ENCODE measurements at places on chromosomes 3 and 15.

DNA sequence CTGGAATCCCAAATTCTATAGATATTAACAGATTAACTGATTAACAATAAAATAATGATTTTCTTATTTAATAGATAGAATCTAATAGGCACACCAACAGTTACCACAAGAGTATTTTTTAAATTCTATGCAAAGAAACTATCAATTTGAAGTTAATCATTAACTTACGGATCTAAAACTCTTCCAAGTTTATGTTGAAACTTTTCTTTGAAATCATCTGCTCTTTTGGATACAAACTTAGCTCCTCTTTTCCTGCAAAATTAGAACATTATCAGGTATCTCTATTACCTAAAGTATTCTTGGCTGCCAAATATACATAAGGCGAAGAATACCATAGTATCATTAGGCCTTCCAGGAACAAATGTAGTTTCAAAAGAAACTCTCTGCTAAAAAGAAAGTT lies 34.8 kb downstream of the EFHB start:
- DNase-seq: no peak

DNA sequence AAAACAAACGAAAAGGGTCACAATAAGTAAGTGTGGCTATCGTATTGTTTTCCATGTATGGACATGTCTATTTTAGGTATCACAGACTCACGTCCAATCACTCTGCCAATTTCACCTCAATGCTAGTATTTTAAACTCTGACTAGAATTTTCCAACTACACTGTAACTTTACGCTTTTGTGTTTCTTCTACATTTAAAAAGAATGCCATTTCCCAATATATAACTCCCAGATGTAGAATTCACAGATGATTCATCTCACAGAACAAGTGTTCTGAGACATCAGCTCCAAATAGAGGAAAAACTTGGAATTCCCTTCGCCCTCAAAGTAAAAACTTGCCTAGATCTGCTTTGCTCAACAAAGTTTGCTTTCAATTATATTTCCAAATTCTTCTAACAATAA lies 14.2 kb downstream of the LRIG1 start:
- no peak for DNase-seq

DNA sequence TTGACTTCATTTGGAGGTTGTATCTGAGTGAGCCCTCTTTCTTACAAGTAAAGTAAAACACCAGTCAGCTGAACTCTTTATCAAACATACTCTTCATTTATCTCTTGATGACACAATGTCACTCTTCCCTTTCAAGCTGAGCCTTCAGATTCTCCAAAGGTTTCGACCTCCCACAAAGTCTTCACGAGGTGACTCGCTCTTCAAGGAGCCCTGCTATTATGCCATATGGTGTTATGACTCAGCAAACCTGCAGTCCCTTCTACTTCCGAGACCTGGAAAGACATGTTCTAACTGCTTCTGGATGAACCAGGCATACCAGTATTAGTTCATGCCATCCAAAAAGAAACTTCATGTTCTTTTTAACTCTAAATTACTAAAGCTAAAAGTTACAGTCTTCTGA lies 23.1 kb downstream of the AADAC start:
- DNase-seq: no peak

DNA sequence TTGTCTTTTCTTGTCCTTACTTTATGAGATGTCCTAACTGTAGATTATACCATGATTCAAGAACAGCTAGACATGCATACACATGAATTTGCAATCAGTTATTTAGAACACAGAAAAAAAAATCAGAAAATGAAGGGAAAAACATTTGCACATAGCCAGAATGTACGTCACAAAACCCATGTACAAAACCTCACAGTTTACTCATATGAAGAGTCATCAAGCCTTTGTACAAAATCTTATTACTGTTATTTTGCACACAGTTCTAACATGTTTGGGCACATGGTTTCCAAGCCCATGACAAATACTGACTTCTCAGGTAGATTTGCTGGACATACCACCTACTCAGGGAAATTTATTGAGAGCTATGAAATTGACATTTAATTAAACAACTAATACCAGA lies 48.2 kb downstream of the MAP3K13 start:
- DNase-seq: no peak

DNA sequence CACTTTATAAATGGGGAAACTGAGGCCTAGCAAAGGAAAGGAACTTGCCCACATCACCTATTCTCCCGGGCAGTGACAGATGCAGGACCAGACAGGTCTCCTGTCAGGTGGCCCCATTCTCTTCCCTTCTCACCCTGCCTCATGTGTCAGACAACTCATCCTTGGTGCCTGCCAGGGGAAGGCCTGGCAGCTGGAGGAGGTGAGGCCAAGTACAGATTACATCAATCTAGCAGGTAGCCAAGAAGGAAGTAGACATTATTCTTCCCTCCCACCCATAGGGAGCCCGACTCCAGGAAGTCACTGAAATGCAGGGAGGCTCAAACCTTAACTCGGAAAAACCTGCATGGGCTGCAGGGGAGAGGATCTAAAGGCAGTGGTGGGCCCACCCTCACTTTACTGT lies 39.6 kb downstream of the DAPK2 start:
- DNase-seq: no peak

DNA sequence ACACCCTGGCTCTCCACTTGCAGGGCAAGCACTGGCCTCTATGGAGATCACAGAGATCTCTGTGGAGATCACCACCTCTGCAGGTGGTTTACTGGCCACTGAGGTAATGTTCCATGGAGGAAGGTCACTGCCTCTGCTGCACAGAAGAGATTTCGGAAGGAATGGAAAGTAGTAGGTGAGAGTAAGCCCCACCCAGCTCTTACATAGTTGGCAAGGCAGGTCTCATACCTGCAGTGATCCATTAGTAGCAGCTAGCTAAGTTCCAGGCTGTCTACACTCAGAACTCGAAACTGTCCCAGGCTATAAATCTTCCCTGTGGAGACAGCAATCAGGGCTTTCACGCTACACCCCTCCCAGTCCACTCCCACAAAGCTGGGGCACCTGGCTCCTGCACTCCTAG lies 194.3 kb upstream of the MANF start:
- DNase-seq: no peak

DNA sequence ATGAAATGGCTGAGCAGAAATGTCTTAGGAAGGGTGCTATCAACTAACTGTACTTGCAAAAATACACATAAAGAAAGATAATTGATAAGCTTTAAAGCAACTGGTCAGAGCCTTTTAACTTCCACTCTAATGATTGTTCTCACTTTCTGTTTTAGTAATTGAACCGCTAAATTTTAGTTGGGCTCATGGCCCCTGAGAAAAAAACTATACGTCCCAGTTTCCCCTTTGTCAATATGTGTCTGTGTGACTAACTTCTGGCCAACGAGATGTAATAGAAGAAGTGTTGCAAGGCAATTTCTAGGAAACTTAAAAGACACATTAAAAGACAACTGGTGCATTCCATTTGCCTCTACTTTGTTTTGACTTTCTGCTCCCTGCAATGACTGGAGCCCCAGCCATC lies 223.9 kb downstream of the NR1D2 start:
- DNase-seq: no peak

DNA sequence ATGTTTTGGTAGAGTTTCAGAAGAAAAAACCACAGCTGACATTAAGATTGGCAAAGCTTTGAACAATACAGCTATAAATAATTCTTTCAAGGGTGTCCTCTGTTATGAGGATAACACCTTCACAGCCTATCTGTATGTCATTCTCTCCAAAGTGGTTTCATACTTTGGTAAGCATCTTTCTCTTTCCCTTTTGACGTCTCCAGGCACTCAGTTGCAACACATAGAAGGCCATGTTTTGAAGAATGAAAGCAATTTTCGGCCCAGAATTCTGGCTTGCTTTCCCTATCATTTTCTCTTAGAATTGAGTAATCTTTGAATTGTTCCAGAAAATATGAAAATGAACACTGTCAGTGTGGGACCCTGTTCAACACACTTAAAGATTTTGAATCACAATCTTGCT lies 200.0 kb upstream of the CBLB start:
- DNase-seq: no peak

GRCh38 chr3:142960322-142960850 lies 3.1 kb downstream of the PAQR9 start:
- DNase-seq: no peak

- DNase-seq: no peak
Measured at GRCh38 chr15:43268111-43269105, 1.7 kb upstream of the TGM5 start.

DNA sequence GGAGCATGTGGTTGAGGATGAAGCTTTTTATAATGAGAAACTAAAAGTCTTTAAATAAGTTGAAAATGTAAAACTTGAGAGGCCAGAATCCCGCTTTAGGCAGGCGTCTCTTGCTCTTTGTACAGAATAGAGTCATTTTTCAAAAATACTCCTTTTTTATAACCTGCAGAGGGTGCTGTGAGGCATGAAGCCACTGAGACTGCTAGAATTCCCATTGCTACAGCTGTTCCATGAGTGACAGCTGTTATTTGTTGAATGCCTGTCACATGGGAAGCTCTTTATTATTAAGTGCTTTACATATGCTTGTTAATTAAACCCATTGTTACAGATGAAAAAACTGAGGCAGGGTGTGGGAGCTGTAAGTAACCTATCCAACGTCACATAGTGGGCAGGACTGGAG lies 18.5 kb downstream of the MINAR1 start:
- no peak for DNase-seq

DNA sequence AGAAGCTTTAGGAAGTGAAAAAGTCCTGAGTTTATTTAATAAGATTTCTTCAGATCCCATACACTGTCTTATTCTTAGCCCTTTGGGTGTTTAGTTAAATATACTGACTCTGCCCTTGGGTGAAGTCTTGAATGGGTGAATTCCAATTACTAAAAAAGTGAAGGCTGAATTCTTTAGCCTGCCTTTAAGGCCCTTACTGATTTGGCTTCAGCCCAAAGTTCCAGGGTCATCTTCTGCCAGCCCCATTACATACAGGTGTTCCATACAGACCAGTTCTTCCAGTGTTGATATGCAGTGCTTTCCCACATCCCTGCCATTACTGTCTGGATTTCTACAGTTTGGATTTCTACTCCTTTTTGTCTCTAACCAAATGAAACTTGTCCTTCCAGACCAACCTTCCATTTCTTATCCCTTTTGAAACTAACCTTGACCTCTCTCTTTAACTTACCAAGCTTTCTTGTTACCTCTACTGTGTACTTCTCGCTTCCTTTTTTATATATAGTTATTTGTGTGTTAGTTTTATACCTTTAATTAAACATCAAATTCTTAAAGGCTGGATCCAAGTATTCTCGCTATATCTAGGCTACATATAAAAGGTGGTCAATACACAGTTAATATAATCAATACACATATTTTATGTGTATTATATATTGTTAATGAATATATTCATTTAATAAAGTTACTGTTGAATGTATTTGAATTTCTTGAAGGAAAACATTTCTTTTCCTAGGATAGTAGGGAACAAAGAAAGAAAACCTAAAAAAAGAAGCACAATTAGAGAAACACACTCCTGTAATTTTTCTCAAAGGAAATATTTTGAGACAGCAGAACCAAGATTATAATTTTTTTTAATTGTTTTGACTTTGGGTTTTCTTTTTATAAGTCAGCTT lies 15.0 kb downstream of the MBNL1 start:
- DNase-seq: no peak

DNA sequence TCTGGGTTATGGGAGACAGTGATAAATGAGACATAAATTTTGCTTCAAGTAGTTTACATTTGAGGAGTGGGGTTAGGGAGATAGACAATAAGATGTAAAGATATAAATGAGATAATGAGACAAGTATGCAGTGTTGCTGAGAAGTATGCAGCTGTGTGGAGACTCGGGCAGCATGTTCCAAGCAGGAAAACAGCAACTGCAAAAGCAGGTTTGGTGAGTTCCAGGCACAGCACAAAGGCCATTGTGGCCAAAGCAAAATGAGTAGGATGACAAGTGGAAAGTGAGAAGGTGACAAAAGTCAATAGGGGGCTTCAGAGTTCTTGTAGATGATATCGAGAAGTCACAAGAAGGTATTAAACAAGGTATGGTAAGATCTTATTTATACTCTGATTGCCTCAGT lies 259.1 kb upstream of the PEX5L start:
- DNase-seq: no peak

GRCh38 chr3:57918123-57918837 lies 89.9 kb upstream of the FLNB start:
- DNase-seq: no peak

DNA sequence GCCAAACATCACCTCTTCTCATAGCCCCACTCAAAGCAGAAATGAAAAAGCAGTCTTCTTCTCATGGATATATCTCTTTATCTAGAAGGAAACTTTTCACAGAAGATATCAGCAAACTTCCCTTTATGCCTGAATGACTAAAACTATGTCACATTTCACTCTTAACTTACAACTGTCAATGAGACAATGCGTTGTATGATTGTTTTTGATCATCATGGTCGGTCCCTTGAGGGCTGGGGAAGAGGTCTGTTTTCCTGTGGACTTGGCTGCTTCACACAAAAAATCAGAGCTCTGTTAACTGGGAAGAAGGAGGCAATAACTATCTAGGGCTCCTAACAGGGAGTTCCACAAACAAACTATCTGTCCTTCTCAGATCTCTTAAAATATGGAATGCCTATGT lies 5.1 kb downstream of the NLGN1 start:
- DNase-seq: no peak

DNA sequence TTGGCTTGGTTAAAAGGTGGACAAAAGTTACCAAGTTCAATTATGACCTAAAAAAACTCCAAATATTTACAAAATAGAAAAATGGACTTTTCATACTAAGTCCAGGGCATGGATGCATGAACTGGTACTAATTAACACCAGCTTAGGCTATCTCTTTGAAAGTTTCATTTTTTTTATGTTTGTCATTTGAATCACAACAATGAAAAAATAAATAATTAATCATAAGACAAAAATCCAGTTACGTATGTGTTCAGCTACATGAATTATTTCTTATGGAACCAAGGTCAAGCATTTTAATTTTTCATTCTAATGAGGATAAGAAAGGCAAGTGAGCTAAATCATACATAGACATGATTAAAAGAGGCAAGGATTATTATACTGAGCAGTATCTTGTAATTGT lies 23.7 kb upstream of the STRIT1 start:
- no peak for DNase-seq

DNA sequence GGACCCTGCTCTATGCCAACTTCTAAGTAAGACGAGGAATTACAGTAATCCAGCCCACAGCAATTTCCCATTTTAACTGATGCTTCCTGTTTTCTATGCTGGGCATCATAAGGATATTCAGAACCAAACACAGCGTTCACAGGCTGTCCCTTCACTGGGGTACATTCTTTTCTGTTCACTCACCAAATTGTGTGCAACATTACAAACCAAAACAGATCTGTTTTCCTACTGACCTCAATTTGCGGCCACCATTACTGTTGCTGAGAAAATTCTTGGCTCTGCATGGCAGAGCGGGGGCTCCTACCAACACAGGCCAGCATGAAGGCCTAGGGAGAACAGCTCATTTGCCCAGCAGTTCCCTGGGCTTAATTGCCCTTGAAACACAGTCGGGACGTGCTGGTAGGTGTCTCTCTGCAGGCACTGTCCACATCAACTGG lies 76.5 kb downstream of the MYO1E start:
- no peak for DNase-seq

Data from GM12864 (cell line).